Stimulated activated CD8-positive, alpha-beta memory T cell treated with anti-CD3 and anti-CD28 coated beads, Interleukin-2, amount 100 ng/mL, for 1 hour (primary cell): ENCODE measurements at places on chromosomes 11 and 22.

- no peak for DNase-seq
These were observed 7.6 kb upstream of the CDC42EP1 start for GRCh38 chr22:37552524-37553163.

- no peak for DNase-seq
These were observed 30.0 kb downstream of the CYB5R2 start for GRCh38 chr11:7643314-7643713.

- DNase-seq = peak; percentile 50
These were observed 6.2 kb upstream of the IGSF22 start for GRCh38 chr11:18731949-18732821.

DNA sequence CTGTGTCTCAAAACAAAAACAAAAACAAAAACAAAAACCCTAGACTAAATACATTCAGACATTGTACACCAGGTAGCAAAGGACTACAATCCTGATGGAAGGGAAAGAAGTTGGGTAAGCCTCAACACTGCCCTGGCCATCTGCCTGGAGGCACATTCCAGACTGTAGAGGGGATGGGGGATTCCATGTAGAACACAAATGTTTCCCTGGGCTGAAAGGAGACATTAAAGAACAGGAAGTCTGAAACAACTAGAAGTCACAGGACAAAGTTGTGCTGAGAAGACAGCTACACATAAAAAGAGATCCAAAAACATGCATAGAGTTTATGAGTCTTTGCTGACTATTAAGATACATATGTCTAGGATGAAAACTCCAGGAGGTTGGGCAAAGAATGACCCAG lies 83.9 kb downstream of the RRAS2 start:
- no peak for DNase-seq

DNA sequence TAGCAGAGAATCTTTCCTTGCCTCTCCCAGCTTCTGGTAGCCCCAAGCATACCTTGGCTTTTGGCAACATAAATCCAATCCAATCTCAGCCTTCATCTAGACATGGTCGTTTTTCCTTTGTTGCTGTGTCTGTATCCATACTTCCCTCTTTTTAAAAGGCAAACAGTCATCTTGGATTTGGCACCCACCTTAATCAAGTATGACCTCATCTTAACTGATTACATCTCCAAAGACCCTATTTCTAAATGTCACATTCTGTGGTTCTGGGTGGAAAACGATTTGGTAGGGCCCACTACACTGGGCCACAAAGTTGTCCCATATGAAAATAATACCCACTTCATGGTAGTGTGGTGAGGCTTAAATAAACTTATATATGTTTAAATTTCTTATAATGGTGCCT lies 852 bp downstream of the BUD13 start:
- DNase-seq = no peak

GRCh38 chr11:66069715-66070603 lies at the start of gene PACS1:
TSS of gene PACS1 (plus strand) at chr11:66070272. CDS start at chr11:66070487, 215 bp downstream.
- peak; percentile 59 for DNase-seq

GRCh38 chr22:32661737-32662586 lies 139.5 kb upstream of the TIMP3 start:
- DNase-seq = no peak

DNA sequence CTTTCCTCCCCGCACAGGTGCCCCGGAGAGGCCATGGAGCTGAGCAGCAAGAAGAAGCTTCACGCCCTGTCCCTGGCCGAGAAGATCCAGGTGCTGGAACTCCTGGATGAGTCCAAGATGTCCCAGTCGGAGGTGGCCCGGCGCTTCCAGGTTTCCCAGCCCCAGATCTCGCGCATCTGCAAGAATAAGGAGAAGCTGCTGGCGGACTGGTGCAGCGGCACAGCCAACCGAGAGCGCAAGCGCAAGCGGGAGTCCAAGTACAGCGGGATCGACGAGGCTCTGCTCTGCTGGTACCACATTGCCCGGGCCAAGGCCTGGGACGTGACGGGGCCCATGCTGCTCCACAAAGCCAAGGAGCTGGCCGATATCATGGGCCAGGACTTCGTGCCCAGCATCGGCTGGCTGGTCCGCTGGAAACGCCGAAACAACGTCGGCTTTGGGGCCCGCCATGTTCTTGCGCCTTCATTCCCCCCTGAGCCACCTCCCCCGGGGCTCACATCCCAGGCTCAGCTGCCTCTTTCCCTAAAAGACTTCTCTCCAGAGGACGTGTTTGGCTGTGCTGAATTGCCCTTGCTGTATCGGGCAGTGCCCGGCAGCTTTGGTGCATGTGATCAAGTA lies 1.3 kb downstream of the TIGD3 start:
- DNase-seq = no peak

DNA sequence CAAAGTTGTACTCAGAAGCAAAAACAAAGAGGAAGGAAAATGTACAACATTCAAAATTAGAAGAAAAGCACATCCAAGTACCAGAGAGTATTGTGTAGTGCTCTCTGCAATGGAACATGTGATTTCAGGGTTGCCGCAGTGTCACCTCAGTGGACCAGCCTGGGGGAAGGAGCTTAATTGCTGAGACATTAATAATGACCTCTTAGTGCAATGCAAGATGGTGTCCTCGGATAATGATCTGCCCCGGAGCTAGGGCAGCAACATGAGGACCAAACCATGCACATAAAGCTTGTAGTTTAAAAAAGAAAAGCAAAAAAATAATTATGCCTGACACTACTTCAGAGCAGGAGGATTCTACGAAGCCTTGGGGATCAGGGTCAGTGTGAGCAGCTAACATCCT lies 11.3 kb upstream of the JHY start:
- DNase-seq = no peak

DNA sequence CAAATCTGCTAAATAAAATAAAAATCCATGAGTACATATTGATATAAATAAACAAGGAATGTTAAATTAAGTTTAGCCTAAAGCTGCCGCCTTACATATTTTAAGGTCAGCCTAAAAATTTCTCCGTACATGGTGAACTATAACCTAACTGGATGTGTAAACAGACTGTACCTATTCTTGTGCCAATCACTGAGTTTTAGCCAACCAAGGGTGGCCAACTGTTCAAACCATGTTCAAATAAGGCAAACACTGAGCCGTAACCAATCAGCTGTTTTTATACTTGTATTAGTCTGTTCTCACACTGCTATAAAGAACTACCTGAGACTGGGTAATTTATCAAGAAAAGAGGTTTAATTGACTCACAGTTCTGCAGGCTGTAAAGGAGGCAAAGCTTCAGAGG lies 8.6 kb upstream of the QSER1 start:
- DNase-seq = no peak

- DNase-seq = no peak
These were observed 18.1 kb downstream of the MADD start for GRCh38 chr11:47288066-47288465.

GRCh38 chr22:44225091-44225689 lies 44.5 kb downstream of the PARVG start:
- DNase-seq = no peak

- no peak for DNase-seq
These were observed 12.7 kb downstream of the RPL3 start for GRCh38 chr22:39306456-39307361.

DNA sequence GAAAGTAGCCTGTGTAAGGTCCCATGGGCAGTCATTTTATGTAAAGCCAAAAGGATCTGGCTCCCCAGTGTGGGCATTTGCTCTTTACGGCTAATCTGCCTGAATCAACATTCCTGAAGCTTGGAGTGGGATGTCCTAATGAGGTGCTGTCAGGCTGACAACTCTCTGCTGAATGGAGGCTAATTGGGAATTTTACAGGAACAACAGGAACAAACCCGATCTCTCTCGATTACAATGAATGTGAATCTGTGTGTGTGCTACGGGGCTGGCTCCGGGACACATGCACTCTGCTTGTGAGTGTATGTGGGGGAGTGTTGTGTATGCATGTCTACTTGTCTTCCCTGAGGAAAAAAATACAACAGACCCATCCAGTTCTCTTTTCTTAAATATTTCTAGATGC lies 415.2 kb downstream of the TENM4 start:
- no peak for DNase-seq

- DNase-seq = no peak
These were observed 89.8 kb upstream of the ZC3H12C start for GRCh38 chr11:110003426-110003825.

- no peak for DNase-seq
These were observed 21.8 kb downstream of the MICAL2 start for GRCh38 chr11:12131943-12132789.

DNA sequence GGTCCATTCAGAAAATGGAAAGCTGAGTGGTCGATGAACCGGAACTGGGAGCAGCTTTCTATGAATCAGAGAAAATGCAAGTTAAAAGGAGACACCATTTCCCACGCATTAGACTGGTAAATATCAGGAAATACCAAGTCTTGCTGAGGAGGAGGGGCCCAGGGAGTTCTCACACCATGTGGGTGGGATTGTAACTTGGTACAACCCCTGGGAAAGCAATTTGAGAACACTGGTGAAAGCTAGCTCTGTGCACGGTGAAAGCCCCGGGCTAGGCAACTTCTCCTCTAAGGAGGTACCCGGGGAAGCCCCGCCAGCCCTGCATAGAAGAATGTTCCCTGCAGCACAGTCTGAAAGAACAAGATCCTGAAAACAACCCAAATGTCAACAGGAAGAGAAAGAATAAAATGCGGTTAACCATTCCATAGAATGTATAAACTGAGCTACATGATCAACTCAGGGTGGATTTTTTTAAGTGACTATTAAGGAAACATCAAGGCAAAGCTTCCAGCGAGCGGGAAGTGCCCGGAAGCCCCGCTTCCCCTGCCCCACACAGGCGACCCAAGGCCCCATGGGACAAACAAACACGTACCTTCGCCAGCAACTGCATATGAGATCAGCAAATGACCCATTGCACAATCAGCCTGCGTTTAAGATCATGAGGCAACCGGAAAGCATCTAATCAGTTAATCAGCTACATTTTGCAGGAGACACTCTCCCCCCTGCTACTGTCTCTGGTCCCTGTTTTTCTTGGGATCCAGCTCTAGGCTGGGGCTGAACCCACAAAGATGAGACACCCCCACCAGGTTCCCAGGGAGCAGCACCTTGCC lies 11.3 kb downstream of the SHANK2 start:
- no peak for DNase-seq

- DNase-seq = no peak
These were observed 84.3 kb downstream of the GGT1 start for GRCh38 chr22:24687322-24687721.

- no peak for DNase-seq
These were observed 287 bp downstream of the RPS13 start for GRCh38 chr11:17077240-17077519.

DNA sequence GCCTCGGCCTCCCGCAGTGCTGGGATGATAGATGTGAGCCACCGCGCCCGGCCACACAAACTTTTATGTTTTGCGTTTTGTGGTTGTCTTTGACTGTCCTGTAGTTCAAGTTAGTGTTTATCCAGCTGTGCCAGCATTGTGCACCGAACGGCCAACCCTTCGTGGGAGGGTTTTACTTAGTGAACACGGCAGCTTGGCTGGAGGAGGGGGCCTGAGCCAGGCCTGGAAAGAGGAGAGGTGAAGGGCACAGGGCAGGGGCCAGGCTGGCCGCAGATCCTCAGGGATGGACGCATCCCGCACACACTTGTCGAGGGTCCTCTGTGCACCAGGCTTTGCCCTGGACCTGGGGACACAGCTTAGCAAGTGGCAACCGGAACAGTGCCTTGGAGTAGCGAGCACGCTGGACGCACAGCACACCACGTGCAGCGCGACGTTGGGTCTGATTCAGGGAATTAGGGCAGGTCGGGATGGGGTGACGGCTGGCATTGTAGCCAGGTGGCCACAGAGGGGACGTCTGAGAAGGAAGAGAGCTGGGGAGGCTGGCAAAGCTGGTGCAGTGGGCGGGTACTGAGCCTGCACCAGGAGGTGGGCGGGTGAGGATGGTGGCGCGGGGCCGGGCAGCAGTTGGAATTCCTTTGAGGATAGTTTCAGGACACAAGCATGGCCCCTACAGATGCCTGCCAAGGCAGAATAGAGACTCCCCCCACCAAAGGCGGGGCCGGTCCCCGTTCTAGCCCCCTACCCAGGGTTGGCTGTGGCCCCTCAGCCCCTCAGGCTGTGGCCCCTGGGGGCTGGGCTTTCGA lies 13.4 kb downstream of the EPS8L2 start:
- no peak for DNase-seq

- DNase-seq = no peak
These were observed at the start of gene PLCB3 for GRCh38 chr11:64251016-64251752. TSS of gene PLCB3 (plus strand) at chr11:64251530. CDS start at chr11:64251650, 120 bp downstream.

DNA sequence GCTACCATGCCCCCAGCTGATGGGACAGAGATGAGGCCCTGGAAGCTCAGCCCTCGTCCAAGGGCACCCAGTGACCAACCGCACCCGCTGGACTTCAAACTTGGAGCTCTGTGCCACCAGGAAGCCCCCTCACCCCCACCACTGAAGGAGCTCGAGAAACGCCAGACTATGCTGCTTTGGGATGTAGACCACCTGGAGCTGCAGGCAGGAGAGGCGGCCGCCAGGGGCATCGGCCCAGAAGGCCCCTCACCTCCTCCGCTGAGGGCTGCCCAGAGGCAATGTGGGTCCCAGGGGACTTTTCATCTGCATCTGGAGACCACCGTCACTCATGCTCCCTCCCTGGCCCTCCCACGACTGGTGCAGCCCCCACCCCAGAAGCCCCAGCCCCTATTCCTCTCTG lies 28.3 kb downstream of the CDKN1C start:
- no peak for DNase-seq

DNA sequence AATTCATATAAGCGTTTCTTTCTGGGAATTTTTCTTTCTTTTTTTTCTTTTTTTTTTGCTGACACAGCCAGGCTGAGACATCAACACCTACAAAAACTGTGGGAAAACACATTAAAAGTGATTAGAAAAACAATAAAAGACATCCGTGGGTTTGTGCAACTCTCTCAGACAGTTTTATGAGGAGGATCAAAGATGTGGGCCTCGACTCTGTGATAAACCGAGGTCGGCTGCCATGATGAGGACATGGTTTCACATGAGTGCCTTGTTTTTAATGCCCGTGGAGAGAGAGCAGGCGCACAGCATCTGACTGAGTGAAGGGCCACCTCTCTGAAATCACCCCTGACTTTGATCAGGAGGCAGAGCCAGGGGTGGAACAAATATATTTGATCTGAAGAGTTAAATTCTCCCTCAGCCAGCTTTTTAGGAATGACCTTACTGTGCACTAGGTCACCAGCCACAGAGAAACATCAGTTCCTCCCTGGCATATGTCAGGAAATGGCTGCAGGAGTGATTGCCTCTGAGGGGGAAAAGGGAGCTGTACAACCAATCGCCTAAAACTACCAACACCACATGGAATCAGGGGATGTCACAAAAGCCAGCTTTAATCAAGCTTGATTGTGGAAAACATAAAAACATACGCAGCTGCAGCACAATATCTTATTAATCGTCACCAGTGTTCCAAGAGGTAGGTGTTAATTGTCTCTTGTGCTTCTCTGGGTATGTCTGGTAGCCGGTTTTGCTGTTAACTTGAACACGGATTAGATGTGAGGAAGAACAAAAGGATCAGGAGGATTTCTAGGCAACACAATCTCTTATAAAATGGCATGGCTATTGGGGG lies 164.7 kb downstream of the MAML2 start:
- DNase-seq = no peak
